ENCODE measurements at places on chromosomes 1 and 21.

- no peak for DNase-seq
These were observed 12.5 kb upstream of the UBR4 start for GRCh38 chr1:19222573-19222972.

DNA sequence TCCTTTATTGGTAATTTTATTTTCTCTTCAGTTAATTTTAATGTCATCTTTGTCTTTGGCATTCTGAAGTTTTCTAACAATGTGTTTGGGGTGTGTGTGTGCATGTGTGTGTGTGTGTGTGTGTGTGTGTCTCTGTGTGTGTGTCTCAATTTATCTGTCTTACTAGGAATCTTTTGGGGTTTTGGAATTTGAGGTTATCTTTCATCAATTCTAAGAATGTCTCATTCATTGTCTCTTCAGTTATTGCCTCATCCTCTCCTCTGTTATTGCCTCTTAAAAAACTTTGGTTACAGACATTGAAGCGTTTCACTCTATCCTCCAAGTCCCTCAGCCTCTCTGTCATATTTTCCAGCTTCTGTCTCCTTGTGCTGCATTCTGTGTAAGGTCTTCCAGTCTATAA, 18.1 kb upstream of the SAMD13 start:
- DNase-seq, result no peak

DNA sequence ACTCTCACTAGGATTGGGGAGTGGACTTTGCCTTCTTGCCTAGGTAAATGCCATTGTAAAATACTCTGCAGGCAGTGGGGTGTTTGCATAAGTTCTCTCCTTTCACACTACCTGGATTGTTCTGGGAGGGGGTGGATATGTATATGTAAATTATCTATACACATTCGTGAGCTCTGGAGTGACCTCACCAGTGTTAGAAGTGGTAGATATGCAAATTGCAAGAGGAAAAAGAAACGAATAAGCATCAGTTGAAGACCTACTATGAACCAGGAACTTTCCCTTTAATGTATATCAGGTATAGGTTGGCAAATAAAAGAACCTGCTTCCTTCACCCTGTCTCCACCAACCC, 1.5 kb upstream of the ARHGEF11 start:
- DNase-seq, result no peak

DNA sequence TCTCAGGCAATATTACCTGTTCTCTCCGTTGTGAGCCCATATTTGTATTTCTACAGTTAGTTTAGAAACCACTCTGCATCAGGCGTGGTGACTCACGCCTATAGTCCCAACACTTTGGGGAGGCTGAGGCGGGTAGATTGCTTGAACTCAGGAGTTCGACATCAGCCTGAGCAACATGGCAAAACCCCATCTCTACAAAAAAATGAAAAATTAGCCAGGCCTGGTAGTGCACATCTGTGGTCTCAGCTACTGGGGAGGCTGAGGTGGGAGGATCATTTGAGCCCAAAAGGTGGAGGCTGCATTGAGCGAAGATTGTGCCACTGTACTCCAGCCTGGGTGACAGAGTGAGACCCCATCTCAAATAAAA, 19.7 kb upstream of the ID3 start:
- DNase-seq, result no peak

- DNase-seq, result no peak
These were observed 30.6 kb downstream of the CDK18 start for GRCh38 chr1:205535096-205535495.

GRCh38 chr1:244199902-244200301, 148.8 kb downstream of the ZBTB18 start:
- no peak for DNase-seq

- peak; percentile 83 for DNase-seq
These were observed 116.8 kb downstream of the CASZ1 start for GRCh38 chr1:10679496-10680220.

DNA sequence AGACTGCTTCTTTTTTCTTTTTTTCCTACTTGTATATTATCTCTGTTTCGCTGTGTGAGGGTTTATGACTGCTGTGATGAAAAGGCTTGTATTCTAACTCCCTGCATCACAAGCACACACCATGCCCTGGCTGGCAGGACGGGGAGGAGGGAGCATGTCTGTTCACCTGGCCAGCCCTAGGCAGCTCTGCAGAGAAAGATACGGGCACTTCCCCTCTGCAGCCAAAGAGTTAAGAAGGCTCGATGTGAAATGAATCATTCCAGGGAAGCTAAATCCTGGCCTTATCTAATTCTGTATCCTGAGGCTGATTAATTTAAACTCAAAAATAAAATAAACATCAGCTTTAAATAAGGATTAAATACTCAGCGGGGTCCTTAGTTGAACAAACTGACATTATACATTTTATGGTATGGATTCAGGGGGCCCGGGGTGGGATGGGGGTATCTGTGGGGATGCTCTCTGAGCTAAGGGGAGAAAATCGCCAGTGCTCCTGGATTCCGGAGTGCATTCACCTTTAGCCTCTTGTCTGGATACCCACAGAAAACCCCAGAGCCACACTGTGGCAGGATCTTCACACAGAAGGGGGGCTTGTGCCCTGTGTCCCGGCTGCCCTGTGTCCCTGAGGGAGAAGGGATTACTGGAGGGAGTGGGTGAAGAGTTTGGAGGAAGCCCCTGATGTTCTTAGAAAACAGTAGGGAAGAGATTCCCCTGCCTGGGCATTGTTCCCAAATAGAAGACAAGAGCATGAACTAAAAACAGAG, 321.5 kb downstream of the NPHP4 start:
- DNase-seq, result peak; percentile 0

- DNase-seq, result no peak
These were observed 17.1 kb upstream of the PROK1 start for GRCh38 chr1:110433803-110434202.

DNA sequence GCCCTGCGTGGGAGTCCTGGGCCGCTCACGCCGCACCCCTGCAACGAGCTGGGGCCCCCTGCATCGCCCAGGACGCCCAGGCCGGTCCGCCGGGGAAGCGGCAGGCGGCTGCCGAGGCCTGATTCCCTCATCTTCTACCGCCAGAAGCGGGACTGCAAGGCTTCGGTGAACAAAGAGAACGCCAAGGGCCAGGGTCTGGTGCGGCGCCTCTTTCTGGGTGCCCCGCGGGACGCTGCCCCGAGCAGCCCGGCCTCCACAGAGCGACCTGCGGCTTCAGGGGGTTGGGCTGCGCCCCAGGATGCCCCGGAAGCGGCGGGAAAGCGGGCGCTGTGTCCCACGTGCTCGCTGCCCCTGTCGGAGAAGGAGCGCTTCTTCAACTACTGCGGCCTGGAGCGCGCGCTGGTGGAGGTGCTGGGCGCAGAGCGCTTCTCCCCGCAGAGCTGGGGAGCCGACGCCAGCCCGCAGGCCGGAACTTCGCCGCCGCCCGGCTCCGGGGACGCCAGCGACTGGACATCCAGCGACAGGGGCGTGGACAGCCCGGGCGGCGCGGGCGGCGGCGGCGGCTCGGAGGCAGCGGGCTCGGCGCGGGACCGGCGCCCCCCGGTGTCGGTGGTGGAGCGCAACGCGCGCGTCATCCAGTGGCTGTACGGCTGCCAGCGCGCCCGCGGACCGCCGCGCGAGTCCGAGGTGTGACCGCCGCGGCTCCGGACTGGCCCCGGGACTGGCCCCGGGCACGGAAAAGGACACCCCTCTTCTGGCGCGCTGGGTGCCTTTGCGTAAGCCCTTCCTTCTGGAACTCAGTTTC, 2.7 kb downstream of the FAM110D start:
- DNase-seq, result peak; percentile 91

- DNase-seq, result no peak
These were observed 519.8 kb downstream of the PTPRU start for GRCh38 chr1:29756085-29756484.

GRCh38 chr1:45412899-45413298, 72.7 kb upstream of the MUTYH start:
- no peak for DNase-seq

- DNase-seq, result no peak
These were observed 110.5 kb downstream of the MAST2 start for GRCh38 chr1:45913731-45914501.

- no peak for DNase-seq
These were observed 6.3 kb upstream of the VSIG8 start for GRCh38 chr1:159868766-159869165.

- DNase-seq, result no peak
These were observed 158.4 kb downstream of the DUSP10 start for GRCh38 chr1:221583465-221583864.

DNA sequence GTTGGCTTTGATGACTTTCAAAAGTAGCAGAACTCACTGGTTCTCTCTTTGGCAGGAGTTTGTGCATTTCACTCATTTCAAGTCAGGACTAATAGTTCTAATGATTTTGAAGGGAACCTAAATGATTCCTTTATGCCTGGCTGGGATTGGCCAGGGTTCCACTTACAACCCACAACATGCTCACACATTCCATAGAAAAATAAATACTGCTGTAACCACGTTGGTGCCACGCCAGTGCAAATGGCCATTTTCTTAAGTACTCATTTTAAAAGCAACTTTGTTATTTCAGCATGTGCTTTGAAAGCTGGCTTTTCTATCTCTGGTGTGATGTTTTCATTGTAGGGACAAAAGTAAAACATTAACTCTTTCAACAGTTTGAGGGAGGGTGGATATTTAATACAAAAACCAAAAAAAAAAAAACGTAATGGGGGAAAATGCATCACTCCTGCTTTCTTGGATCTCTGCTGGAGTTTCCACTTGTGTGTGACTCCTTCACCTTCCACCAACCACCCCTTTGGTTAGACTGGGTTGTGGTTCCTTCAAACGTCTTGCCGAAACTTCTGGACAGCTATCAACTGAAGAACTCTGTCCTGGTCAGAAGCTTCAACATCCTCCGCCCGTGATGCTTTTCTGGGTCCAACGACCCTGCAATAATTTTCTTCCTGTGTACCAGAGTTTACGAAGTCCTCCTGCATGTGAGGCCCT, 300.4 kb upstream of the RUNX1 start:
- DNase-seq, result no peak

DNA sequence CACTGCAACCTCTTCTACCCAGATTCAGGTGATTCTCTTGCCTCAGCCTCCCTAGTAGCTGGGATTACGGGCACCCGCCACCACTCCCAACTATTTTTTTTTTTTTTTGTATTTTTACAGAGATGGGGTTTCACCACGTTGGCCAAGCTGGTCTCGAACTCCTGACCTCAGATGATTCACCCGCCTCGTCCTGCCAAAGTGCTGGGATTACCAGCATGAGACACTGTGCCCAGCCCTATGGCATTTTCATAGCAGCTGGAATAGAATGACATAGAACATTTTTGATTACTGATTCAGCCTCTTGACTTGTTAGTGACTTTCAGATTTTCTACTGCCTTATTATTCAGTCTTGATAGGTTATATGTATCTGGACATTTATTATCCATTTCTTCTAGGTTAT, 1046.2 kb downstream of the AMY1C start:
- DNase-seq, result no peak

DNA sequence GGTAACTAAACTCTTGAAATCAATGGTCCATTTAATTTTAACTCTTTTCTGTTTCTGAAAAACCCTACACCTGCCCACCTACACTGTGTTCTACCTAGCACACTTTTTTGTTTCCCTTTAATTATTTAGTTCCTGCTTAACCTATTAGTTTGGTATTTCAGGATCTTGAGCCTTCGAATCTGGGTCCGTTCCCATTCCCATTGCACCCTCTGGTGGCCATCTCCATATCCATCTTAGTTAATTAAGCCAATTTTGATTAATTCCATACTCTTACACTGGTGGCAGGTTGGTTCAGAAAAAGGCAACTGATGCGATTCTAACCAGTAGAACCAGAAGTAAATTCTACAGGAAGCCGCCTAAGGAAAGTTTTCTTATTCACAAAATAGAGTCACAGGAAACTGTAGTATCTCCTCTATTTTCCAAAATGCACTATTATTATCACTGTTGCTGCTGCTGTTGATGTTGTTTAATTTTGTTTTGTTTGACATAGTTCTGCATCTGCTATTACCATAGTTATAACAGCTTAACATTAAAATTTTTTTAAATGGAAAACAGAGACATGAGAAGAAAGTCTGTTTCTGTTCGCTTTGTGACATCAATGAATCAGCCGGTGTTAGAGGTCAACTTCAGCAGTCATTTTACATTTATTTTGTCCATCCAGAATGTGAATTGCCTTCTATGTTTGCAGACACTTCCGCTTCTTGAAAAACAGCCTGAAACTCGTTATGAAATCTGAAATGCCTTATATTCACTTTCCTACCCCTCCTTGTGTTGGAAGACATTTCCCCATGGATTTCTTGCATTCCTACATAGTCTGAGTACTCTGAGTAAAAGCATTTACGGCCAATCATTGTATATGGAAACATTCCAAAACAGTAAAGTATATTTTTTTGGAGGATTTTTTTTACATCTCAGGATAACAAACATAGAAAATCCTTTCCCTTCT, 115.5 kb upstream of the NCAM2 start:
- DNase-seq, result peak; percentile 56

GRCh38 chr21:28207436-28208173, 785.1 kb downstream of the LTN1 start:
- DNase-seq, result no peak

GRCh38 chr21:35475762-35476161, 426.7 kb upstream of the RUNX1 start:
- no peak for DNase-seq

- DNase-seq, result no peak
These were observed 3.6 kb downstream of the UTP11 start for GRCh38 chr1:38015978-38016725.

GRCh38 chr1:146001709-146002108, 5.3 kb upstream of the TXNIP start:
- DNase-seq, result no peak

DNA sequence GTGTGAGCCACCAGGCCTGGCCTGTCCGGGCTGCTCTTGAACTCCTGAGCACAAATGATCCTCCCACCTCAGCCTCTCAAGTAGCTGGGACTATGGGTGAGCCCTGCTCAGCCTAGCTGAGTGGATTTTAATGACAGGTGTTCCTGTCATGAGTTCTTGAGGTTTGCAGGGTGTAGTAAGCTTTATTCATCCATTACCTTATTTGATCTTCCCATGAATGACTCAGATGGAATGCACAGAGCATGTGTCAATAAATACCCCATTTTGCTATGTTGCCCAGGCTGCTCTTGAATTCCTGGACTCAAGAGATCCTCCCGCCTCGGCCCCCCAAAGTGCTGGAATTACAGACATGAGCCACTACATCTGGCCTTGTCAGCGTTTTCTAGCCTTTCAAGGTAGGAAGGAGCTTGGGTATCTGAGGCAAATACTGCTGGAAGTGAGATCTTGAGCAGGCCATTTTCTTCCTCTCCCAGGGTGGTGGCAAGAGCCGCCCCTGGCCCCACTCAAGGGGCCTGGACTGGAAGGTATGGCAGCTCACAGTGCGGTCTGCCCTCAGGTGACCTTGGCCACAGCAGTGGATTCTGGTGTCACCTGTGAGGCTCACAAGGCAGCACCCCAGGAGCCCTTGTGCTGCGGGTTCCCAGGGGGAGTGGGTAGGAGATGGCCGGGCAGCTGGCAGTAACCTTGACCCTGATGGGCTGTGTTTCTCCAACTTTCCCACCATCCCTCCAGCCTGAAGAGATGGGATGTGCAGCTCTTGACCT, 20.0 kb downstream of the PIK3CD start:
- no peak for DNase-seq

DNA sequence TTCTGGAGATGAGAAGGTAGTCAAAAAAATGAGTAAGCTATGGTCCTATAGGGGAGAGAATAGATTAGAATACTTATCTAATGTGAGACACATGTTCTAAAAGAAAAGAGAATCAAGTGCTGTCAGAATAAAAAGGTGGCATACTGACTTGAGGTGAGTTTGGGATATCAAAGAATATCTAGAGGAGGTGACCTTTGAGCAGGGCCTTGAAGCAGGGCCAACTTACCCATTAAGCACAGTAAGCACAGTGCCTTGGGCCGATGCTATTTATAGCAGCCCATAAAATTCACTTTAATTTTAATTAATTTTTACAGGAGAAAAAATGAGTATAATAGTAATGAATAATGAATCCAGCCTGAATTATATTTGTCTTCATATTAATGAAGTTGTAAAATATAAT, 92.2 kb downstream of the XPR1 start:
- no peak for DNase-seq

All from retina (tissue), 1 donor.